ENCODE measurements at places on chromosomes 13 and 19.

GRCh38 chr19:56995303-56995702, 124.5 kb upstream of the USP29 start:
- DNase-seq, result no peak

GRCh38 chr19:4676955-4677731, 7.0 kb upstream of the MYDGF start:
- DNase-seq, result peak; percentile 23

DNA sequence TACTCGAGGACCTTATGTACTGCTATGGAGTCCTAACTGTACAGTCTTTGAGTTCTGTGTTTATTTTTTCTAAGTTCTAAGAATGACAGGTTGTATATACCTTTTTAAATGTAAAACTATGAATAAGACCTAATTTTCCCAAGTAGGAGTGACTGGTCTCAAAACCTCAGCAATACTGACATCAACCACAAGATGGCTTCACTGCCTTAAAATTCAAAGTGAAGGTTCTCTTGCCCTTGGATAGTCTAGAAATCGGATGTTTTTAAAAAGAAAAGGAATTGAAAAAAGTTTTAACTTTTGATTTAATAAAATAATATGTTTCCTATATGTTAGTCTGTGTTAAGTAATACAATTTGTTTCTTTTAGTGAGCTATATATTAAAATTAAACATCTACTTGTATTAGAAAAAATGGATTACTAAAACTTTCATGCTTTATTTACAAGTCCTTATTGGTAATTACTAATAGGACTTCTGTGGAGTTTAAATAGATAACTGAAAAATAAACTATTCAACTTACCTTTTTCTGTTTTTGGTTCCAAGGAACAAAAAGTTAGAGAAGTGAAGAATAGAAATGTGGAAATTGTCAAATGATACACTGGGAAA, 52.0 kb downstream of the TDRD3 start:
- peak; percentile 3 for DNase-seq

GRCh38 chr19:1040476-1041271, 767 bp downstream of the ABCA7 start:
- DNase-seq, result peak; percentile 94

DNA sequence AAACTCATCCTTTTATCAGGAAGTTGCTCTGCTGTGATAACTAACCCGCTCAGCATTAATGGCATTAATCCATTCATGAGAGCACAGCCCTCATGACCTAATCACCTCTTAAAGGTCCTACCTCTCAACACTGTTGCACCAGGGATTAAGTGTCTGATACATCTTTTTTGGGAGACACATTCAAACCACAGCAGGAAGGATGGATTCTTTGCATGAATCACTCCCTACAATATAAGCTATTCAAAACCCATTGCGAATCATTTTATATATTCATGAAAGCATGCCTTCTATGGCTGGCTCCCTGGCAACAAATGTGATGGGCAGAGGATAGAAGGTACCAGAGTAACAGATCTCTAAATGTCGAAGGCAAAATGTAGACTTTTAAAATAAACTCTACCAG, 27.6 kb downstream of the ARL11 start:
- no peak for DNase-seq

DNA sequence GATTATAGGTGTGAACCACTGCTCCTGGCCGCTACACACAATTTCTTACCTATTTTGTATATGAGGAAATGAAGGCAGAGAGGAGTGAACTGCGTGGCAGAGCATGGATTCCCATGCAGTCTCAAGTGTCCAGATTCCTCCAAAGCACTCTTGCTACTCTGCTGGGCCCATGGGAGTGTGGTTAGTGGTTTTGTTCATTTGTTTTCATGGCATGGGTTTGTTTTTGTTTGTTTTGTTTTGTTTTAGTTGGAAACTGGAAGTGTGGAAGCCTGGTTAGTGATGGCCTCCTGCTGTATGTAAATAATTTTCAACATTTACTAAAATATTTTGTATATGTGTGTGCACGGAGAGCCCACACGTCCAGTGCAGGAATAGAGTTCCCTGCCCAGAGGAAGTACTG, 61.3 kb upstream of the LRCH1 start:
- DNase-seq, result no peak

DNA sequence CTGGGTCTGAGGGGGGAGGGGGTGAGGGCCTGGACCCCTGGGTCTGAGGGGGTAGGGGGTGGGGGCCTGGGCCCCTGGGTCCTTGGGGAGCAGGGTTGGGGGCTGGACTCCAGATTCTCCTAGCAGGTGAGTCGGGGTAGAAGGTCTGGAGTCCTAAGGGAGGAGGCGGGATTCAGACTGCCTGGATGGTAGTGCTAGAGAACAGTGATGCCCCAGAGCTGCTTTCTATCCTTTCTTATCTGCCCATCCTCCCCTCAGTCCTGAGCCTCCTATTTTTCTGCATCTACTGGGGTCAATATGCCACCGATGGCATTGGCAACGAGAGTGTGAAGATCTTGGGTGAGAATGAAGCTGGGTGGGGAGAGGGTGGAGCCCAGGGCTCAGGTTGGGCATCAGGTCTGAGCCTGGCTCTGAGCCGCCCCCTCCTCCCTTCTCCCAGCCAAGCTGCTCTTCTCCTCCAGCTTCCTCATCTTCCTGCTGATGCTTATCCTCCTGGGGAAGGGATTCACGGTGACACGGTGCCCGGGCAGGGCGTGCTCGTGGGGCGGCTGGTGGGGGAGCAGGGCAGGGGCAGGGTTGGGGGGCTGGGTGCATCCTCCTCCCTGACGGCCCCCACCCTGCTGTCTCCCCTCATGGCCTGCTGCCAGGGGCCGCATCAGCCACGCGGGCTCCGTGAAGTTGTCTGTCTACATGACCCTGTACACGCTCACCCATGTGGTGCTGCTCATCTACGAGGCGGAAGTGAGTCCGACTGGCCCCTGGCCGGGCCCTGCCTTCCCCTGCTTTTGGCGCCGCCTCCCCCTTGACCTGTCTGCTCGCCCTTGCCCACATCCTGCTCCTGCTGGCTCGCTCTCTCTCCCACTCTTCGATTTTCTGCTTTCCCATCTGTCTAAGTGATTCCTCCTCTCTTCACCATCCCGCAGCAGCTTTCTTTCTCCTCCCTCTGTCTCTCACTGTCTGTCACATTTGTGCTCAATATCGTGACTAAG, 3.4 kb downstream of the TMEM145 start:
- no peak for DNase-seq

GRCh38 chr13:45402641-45403040, 15.5 kb downstream of the SLC25A30 start:
- no peak for DNase-seq

GRCh38 chr13:99043831-99044231, 66.0 kb upstream of the DOCK9 start:
- no peak for DNase-seq

- DNase-seq, result peak; percentile 51
Measured at GRCh38 chr19:4066682-4067395, at the start of gene ZBTB7A. Gene ZBTB7A, minus strand, starts transcription at chr19:4066899. Its CDS starts 11,667 bp downstream, at chr19:4055232.

- DNase-seq, result no peak
Measured at GRCh38 chr13:37685206-37685605, 86.6 kb upstream of the POSTN start.

- DNase-seq, result no peak
Measured at GRCh38 chr13:66098931-66099628, 1131.1 kb downstream of the PCDH9 start.

GRCh38 chr13:23021906-23022305, 158.9 kb upstream of the SGCG start:
- no peak for DNase-seq

DNA sequence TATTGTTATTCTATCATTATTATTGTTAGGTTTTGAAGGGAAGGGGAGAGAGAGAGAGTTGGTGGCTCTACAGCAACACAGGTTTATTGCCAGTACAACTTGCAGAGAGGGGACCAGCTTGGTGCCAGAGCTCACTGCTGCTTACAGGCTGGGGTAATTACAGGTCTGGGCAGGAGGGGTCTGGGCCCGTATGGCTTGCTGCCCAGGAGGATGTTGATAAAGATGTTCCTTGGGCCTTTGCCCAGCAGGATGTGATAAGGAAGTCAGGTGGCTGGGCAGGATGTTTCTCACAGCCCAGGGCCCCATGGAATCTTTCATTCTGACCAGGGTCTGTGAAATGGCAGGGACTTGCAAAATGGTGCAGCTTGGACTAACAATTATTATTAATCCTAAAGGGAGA, 64.2 kb upstream of the ZNF599 start:
- no peak for DNase-seq

GRCh38 chr13:75530549-75530961, 7.1 kb downstream of the COMMD6 start:
- DNase-seq, result no peak

DNA sequence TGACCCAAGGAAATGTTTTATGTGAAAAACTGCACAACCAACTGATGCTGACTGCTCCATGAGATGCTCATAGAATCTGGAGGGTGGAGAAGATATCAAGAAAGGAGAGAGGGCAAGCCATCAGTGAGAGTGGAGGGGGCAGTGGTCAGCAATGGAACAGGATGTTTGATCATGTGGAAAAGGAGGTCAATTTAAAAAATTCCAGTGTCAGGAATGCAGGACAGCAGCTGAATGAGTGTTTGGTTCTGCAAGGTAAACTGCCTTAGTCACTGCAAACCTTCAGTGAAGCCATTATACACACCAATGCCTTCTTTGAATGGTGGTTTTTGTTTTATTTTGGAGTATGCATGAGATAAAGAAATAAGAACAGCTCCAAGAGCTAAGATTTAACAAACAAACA, 121.5 kb downstream of the FGF14 start:
- no peak for DNase-seq

DNA sequence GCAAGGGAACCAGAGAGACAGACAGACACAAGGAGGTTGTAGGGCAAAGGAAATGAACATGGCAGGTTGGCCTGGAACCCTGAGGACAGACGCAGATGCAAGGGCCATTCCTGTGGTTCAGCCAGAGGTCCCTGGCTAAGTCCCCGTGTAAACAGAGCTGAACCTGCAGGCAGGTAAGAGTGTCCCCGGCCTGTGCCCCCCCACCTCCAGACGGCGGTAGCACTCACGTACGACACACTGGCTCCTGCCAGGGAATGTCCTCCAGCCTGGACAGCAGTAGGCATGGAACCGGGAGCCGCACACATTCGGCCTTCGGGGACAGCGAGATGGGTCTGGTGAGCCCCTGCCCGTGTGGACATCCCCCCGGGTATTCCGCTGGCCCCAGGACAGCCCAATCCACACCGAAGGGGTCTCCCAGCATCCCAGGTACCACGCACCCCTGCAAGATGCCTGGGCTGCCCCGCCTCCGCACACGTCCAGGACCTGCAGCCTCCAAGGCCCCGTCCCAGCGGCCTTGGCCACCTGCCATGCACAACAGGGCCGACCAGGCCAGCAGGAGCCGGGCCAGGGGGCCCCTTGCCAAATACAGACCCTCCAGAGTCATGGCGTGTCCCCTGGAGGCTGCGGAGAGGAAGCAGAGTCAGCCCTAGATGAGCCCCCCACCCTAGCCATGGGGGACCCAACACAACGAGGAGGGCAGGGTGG, 2.4 kb downstream of the FBN3 start:
- no peak for DNase-seq

DNA sequence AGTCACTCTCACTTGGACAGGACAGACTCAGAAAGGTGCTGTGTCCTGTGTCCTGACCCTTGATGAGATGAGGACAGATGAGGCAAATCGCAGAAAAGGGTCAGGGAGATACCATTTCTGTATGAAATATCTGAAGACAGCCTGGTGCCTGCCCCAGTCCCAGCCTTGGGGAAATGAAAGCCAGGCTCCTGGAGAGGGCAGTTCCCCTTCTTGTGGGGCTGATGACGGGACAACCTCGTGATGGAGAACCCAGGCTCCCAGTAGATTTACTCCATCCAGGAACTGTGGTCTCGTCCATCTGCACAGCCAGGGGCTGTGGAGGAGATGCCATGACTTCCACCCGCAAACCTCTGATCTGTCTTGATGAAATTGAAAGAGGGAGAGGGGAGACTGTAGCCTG, 13.8 kb downstream of the LILRB1 start:
- DNase-seq, result no peak
